ENCODE measurements at places on chromosomes 6 and 20. TPM values are rescaled to one million over a fixed set of nuclear protein-coding genes. Genes with fewer than 3 reads are reported as not detected.

The CRYBG1 gene
- total RNA-seq: 20.0 TPM

The MAFB gene
- total RNA-seq: 0.79 TPM

The FAM229B gene
- total RNA-seq: 21.2 TPM

The CNKSR3 gene
- 5.6 TPM for total RNA-seq

The PRND gene
- not detected for total RNA-seq

The CD24 gene
- 3.3 TPM for total RNA-seq

The BMP6 gene
- 38.6 TPM for total RNA-seq

The WASF1 gene
- total RNA-seq: 6.6 TPM

The ACTL10 gene
- 3.5 TPM for total RNA-seq

The PLCB4 gene
- total RNA-seq: 6.9 TPM

The ZSCAN23 gene
- 4.7 TPM for total RNA-seq

The PRPH2 gene
- total RNA-seq: 0.91 TPM

The ACSS1 gene
- 1.7 TPM for total RNA-seq

All from smooth muscle cell of the pulmonary artery (primary cell).